ENCODE measurements at places on chromosomes 2 and 18. TPM values are rescaled to one million over a fixed set of nuclear protein-coding genes. Genes with fewer than 3 reads are reported as not detected.
A peak's percentile ranks its signal among the peaks of the same experiment; 100 is the strongest.

GRCh38 chr18:46688853-46689525 lies 32.0 kb upstream of the LOXHD1 start:
- ATAC-seq, result no peak

- no peak for ATAC-seq
Observed at GRCh38 chr2:203025592-203025991, 10.9 kb downstream of the NBEAL1 start.

DNA sequence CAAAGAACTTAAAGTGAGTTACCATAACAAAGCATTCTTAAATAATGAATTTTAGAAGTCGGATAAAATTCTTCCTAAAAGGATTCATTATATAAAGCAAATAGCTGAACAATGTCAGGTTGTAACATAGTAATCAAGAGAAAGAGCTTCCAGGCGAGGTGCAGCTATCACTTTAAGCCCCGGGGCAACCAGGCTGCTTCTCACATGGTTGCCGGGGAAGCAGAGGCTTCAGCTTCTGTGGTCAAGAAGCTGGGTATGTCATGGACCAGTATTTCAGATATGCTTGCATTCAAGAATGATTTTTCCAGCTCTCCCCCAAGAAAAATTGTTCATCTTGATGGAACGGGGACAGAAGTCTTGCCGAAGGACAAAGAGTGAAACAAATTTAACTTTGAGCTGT lies 23.6 kb upstream of the KYNU start:
- no peak for ATAC-seq

GRCh38 chr2:149741646-149742045 lies 154.1 kb upstream of the MMADHC start:
- ATAC-seq, result no peak

DNA sequence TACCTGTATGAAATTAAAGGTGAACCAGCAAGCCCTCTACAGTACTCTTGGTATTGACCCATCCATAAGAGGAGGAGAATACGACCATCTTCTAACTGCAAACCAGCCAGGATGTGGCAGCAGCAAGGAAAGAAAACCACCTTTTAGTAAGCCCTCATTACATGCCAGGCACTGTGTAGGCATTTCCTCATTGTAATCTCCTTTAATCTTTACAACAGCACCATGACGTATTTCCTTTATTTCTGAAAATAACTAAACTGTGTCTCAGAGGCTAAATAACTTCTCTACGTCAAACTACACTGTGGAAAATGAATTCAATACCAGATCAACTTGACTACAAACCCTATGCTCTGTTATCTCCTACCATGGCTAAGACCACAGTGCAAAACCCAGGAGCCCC lies 18.2 kb downstream of the WDR35 start:
- ATAC-seq, result peak; percentile 19

DNA sequence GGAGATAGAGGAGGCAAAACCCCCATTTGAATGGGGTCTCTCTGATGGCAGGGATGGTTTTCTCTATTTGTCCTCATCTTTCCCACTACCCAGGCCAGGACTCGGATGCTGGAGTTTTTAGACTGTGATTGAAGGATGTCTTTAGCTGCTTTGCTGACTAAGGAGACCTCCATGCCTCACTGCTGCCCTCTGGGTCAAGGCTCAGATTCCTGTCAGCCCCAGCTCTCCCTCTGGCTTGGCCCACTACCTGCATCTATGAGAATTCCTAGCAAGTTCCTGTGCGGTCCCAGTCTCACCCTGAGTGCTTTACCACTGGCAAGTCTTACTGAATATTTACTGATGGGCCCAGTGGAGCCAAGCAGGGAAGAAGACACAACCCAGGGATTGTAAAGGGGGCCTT lies 184.0 kb downstream of the CELF4 start:
- ATAC-seq, result no peak

GRCh38 chr2:81266106-81266505 lies 961.6 kb upstream of the LRRTM1 start:
- no peak for ATAC-seq

- peak; percentile 85 for ATAC-seq
Observed at GRCh38 chr2:224576088-224576715, 9.0 kb downstream of the CUL3 start.

DNA sequence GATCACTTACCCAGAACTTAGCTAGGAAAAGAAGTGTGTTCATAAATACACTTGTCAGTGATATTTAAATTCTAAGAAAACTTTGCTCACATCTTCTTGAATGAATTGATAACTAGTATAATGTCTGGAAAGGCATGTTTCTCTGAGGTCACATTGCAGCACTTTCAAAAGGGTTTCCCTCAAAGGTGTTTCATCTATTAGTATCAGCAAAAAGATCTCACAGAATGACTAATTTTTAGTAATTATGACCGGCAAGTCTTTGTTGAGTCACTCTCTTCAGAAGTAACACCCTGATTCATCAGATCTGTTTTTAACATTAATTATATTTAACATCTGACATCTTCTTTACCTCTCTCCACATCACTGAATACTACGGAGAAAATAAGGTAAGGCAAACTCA lies 222.3 kb downstream of the IKZF2 start:
- peak; percentile 68 for ATAC-seq

DNA sequence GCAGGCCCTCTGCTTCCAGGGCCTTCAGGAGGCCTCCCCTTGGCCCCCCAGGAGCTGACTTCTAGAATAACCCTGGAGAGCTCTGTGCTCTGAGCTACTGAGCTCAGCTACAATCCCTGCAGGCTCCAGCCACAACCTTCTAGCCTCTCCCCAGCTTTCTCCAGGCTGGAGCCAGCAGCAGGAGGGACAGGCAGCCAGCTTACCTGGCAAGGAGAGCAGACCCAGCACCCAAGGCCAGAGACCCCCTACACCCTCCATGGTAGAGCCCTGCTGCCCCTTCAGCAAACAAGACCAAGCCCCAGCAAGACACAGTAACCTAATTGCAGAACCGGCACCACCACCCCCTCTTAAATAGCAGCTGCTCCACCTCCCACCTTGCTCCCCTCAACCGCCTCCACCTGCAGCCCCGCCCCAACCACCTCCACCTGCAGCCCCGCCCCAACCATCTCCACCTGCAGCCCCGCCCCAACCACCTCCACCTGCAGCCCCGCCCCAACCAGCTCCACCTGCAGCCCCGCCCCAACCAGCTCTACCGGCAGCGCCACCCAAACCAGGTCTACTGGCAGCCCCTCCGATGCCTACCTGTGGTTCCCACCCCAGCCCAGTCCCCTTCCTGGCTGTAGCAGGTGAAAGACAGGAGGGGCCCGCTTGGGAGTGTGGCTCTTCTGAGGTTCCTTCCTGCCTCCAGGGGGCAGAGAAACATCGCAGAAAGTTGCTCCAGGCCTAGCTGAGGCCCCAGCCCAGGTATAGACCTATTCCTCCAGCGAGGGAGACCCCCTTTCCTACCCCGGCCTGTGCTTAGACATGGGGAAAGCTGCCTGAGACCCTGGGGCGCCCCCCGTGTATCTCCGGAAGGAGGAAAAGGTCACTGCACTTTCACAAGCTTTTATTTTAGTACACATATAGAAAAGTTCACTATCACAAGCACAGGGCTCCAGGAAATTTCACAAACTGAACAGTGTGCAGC lies at the start of gene ASTL:
Gene ASTL (minus strand): TSS at position 324 of the 967 bp plus-strand sequence. CDS start 66 bp downstream, at position 258.
- ATAC-seq, result peak; percentile 44

GRCh38 chr2:240456447-240457222 lies 21.2 kb downstream of the GPC1 start:
- ATAC-seq, result no peak

GRCh38 chr2:225041851-225042799 lies at the start of gene DOCK10:
TSS of gene DOCK10 (minus strand) at chr2:225042468. CDS start at chr2:225042374, 94 bp downstream.
- ATAC-seq, result peak; percentile 10

TMEM178A gene
- not detected for total RNA-seq

IL1B gene
- 0.40 TPM for total RNA-seq

MC2R gene
- total RNA-seq, result not detected

HNMT gene
- total RNA-seq, result not detected

SLC30A3 gene
- not detected for total RNA-seq

TM4SF20 gene
- not detected for total RNA-seq

BUB1 gene
- total RNA-seq, result 103 TPM

IL18R1 gene
- total RNA-seq, result 20.5 TPM

OR6B2 gene
- not detected for total RNA-seq

RBM43 gene
- 2.5 TPM for total RNA-seq

RSAD2 gene
- 4.5 TPM for total RNA-seq

SCN7A gene
- total RNA-seq, result not detected
